Caki2 (cell line): ENCODE measurements at places on chromosomes 7 and 10. TPM values are rescaled to one million over a fixed set of nuclear protein-coding genes. Genes with fewer than 3 reads are reported as not detected.

The SGMS1 gene
- 52.0 and 54.6 TPM in 2 replicates for total RNA-seq

The TMEM236 gene
- total RNA-seq, result 0.14 TPM in 1 of 2 replicates, not detected in the other

The ANKMY2 gene
- total RNA-seq, result 35.9 and 41.3 TPM in 2 replicates

The CFAP43 gene
- 1.1 and 2.7 TPM in 2 replicates for total RNA-seq

The GPR146 gene
- 12.2 and 22.2 TPM in 2 replicates for total RNA-seq

The CPA5 gene
- total RNA-seq, result not detected in 2 replicates

The ATOH7 gene
- total RNA-seq, result not detected in 2 replicates
